ENCODE measurements at places on chromosomes 5 and 9. TPM values are rescaled to one million over a fixed set of nuclear protein-coding genes. Genes with fewer than 3 reads are reported as not detected.

The SCGB3A1 gene
- total RNA-seq: not detected

The MLANA gene
- not detected for total RNA-seq

The KIF24 gene
- total RNA-seq: 4.5 TPM

The RCL1 gene
- 30.7 TPM for total RNA-seq

The TLR4 gene
- total RNA-seq: not detected

The OR13J1 gene
- total RNA-seq: not detected

DNA sequence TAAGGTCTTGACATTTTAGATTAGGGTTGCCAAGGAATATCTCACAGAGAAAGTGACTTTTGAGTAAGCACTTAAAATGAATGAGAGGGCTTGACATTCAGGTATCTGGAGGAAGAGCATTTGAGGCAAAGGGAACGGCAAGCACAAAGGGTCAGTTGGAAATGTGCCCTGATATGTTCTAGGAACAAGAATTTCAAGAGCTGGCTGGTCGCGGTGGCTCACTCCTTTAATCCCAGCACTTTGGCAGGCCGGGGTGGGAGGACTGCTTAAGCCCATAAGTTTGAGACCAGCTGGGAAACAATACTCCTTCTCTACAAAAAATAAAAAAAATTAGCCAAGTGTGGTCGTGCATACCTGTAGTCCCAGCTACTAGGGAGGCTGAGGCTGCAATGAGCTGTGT, 16.5 kb downstream of the KIAA1958 start:
- no peak for DNase-seq

- DNase-seq: no peak
Measured at GRCh38 chr5:124235576-124235975, 510.9 kb downstream of the ZNF608 start.

GRCh38 chr5:176695073-176695472, 47.8 kb downstream of the TSPAN17 start:
- no peak for DNase-seq

DNA sequence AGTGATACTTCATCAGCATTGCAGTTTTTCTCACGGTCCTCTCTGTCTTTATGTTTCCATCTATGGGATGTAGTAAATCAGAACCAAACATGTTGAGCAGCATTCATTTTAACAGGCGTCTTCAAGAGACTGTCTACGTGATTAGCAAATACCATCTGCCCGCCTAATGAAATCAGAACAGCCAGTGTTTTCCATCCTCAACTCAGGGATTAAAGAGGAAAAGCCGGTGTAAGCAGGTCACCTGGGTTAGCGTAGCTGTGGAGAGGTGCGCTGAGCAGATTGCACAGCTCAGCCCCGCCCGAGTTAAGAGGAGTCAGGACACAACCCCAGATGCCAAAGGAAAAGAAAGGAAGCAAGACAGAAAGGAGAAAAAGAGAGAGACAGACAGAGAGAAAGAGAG, 54.3 kb upstream of the ANKRD33B start:
- DNase-seq: no peak

- no peak for DNase-seq
Measured at GRCh38 chr9:131824953-131825495, 85.1 kb upstream of the RAPGEF1 start.

- no peak for DNase-seq
Measured at GRCh38 chr5:123428521-123429220, 5.5 kb upstream of the CEP120 start.

Measured in activated naive CD4-positive, alpha-beta T cell treated with anti-CD3 and anti-CD28 coated beads for 36 hours (primary cell).